ENCODE measurements at places on chromosomes 2 and 18.
A peak's percentile ranks its signal among the peaks of the same experiment; 100 is the strongest.

- peak; percentile 73 for DNase-seq
These were observed 797 bp upstream of the GRHL1 start for GRCh38 chr2:9950521-9951271.

GRCh38 chr2:2547451-2547850, 216.4 kb upstream of the MYT1L start:
- no peak for DNase-seq

- no peak for DNase-seq
These were observed 3.4 kb downstream of the FZD7 start for GRCh38 chr2:202037086-202037485.

DNA sequence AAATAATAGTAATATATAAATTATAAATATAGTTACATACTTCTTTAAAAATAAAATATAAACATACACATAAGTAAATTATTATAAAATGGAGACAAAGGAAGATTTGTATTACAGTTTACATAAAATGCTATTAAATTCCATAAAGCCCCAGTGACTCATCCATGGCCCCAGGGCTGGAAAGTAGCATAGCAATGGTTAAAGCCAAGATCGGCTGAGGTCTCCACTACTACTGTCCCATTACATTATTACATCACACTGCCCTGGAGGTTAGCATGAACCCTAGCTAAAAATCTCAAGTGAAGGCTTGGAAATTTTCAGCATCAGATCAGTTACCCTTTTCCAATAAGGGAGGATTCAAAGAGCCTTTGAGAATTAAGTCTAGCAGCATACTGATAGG, 936.2 kb downstream of the DSC3 start:
- DNase-seq = no peak

DNA sequence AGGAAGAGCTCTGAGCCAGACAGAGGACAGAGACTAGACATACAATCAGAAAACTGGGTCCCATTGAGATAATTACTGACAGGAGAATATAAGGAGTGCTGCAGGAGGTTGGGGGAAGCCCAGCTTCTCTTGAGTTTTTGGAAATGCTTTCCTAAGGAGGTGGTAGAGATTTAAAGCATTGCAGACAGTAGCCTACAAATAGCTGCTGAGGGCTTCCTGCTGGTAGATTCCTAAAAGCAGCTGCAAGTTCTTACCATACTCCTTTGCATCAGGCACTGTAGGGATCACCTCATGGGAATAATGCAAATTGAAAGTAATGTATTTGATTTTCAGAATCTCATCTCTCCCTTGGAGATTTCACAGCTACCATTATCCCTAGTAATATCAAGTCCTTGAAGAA, 902.6 kb upstream of the GCFC2 start:
- no peak for DNase-seq

GRCh38 chr2:221050020-221050795, 521.9 kb downstream of the EPHA4 start:
- no peak for DNase-seq

GRCh38 chr2:222709191-222709891, 37.9 kb downstream of the MOGAT1 start:
- peak; percentile 46 for DNase-seq

DNA sequence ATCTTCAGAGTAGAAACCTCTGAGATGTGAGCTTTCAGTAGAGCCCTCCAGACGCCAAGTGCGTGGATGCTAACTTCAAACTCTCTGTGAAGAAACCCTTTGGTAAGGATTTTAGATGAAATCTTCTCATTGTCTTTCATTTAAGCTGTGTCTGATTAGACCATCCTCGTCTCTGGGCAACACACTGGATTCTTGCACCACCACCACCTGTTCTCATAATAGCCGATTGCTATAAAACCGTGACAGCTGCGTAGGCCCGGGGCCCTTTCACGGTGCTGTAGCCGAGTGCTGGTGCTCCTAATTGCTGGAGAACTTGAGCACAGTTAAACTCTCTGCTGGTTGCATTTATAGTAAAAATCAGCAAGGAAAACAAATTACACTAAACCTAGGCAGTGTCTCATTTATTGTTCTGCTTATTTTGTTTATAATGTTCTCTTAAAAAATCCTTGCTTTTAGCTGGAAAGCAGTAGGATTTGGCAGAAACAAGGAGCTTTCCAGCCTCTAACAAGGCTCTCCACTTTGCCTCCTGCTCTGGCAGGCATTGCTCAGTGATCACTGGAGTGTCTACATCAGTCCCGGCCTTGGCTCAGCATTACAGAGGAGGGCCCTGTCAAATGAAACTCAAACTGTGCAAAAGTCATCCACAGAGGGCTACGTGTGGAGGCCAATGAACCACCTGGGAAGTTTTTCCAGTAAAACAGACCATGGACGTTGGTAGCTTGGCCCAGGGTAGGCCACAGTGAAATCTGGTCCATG, 40.9 kb upstream of the MBP start:
- DNase-seq = no peak

GRCh38 chr2:218962859-218963492, 3.5 kb downstream of the CDK5R2 start:
- DNase-seq = no peak

DNA sequence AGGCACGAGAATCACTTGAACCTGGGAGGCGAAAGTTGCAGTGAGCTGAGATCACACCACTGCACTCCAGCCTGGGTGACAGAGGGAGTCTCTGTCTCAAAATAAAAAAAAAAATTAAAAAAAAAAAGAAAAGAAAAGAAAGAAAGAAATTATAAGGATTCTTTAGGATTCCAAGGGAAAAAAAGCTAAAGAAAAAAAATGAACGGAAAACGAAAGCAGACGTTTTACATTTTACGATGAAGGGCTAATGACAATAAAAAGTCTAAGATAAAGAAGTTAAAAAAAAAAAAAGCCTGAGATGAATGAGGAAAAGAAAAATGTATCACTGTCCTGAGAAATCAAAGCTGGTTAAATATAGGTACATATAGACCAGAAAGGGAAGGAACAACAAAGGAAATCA, 58.5 kb downstream of the SOS1 start:
- no peak for DNase-seq

DNA sequence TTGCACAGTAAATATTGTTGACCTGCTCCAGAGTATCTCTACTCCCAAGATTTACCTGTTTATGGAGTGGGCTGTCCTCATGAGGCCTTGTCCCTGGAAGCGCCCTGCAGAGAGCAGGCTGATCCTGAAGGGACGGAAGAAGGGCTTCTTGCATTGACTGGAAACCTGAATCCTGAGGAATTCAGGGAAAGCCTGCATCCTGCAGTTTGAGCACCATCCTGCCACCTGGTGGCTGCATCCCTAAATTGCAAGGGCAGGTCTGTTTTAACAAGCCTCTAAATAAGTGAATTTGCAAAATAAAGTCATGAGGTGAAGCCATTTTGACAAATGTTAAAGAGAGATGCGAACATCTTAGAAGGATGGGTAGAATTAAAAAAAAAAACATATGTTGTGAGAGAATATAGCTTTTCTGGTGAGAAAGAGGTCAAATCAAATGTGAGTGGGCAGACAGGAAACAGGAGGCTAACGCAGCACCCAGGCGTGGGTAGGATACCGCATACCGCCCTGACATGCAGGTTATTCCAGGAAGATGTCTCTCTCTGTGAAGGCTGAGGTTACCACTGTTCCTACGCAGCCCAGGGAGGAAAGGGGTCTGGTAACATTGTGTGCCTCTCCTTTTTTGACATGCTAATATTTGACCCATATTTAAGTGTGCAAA, 754.9 kb downstream of the RNF144A start:
- peak; percentile 31 for DNase-seq

DNA sequence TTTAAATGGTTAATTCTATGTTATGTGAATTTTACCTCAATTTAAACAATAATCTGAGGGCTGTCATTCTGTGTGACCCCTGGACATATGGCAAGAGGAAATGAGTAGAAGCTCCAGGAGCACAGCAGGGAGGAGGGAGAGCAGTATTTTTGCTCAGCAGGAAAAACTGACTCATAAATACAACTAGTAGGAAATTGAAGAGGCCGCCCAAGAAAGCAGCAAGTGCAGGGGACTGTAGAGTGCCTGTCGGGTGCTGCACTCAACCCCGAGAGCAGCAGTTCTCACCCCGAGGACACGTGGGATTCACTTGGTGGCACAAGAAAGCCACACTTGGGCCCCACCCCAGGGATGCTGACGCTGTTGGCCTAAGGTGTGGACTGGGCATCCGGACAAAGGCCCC, 60.8 kb downstream of the NPAS2 start:
- no peak for DNase-seq

GRCh38 chr2:164523009-164523408, 98.3 kb downstream of the GRB14 start:
- DNase-seq = no peak

DNA sequence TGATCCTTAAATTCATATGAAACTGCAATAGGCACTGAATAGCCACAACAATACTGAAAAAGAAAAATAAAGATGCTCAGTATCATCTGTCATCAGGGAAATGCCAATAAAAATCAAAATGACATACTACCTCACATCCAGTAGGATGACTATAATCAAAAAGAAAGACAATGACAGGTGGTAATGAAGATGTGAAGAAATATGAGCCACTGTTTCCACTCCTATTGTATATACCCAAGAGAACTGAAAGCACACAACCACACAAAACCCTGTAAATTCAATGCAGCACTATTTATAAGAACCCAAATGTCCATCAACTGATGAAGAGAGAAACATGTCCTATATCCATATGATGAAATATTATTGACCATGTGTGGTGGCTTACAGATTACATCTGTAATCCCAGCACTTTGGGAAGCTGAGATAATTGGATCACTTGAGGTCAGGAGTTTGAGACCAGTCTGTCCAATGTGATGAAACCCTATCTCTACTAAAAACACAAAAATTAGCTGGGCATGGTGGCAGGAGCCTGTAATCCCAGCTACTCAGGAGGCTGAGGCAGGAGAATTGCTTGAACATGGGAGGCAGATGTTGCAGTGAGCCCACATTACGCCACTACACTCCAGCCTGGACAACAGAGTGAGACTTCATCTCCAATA, 39.9 kb downstream of the MAP3K2 start:
- peak; percentile 25 for DNase-seq

DNA sequence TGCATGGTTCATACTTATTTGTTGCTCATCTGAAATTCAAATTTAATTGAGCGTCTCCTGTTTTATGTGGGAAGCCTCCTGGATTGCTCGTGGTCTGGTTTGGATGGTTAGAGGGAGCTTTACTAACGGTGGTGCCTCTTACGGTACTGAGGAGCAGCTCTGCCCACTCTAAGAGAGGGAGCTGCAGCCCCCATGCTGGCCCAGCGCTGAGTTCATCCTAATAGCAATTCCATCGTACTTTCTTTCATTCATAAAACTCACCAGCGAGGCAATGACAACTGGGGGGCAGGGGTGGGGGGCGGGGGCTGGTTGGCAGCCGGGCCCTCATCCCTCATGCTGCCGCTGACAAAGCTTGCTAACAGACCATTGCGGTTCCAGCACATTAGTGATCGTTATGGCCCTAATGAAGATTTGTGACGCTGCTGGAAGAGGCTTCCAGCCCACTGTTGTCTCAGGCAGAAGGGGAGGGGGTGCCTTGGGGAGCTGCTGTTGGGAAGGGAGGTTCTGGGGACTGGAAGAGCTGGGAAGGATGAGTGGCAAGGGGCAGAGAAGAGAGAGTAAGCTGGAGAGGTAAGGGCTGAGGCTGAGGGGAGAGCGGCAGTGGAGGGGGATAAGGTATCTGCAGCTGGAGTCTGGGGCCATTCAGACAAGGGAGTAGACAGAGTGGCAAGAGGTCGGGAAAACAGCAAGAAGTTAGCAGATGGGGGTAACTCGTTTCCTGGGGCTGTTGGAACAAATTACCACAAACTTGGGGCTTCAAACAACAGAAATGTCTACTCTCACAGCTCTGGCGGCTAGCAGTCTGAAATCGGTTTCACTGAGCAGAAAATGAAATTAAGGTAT, 238.1 kb downstream of the LPIN1 start:
- no peak for DNase-seq

DNA sequence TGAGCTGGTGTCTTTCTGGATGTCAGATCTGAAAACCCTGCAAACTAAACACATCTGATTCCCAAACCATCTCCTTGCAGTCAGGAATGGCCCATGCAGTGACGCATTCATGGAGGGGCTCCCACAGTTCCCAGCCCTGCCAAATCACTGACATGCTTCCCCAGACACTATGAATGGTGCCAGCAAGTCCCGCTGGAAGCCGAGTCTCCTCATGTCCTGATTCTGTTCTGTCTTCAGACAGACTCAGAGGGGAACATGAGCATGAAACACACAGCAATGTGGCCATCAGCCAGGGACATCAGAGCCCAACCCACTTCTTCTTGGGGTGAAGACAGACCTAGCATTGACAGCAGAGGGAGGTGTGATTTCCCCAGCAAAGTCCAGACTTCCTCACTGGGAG, 83.7 kb downstream of the TTC32 start:
- DNase-seq = no peak

GRCh38 chr2:67625690-67626475, 228.8 kb downstream of the ETAA1 start:
- DNase-seq = no peak

GRCh38 chr2:216663106-216663505, 29.9 kb downstream of the IGFBP2 start:
- DNase-seq = no peak

DNA sequence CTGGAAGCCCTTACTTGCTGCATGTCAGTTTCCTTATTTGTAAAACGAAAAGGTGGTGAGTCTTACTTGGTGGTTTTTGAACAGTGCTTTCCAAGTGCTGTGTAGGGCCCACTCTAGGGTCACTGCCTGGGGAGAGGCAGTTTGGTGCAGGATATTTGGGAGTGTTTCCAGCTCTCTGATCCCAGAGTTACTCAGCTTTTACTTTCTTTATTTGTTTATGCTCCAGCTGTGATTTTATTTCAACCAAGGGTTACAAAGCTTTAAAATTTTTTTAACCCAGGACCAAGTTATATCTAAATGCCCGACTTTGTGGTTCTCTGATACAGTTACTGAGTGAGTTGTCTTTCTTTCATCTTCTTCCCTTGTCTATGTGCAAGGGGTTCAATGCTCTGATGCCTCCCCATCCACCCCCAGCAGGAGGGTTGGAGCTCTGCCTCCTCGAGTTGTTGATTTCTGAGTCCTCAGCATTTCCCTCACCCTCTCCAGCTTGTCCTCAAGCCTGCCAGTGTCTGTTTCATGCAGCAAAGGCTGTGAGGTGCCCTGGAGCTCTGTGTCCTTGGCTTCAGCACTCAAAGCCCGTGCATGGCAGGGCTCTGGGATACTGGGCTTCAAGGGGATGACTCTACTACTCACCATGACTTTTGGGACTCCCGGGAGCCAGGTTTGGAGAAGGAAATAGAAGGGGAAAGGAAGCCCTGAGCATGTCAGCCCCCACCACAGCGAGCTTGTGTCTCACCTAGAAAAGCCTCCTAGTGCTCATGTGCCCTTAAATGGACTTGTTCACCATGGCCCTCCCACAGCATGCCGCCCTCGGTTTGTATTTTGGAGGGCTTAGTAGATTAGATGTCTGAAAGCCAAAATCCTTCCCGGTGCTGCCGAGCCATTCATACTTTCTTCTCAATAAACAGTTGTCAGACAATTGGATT, 236.8 kb downstream of the SETBP1 start:
- DNase-seq = no peak

- no peak for DNase-seq
These were observed 260.0 kb upstream of the HS6ST1 start for GRCh38 chr2:128578406-128579390.

GRCh38 chr2:126893606-126894005, 5.1 kb upstream of the TEX51 start:
- DNase-seq = no peak

GRCh38 chr18:52046842-52047241, 293.2 kb upstream of the DCC start:
- DNase-seq = no peak

Data from GM10248 (cell line).